Activated naive CD8-positive, alpha-beta T cell treated with anti-CD3 and anti-CD28 coated beads for 36 hours (primary cell): ENCODE measurements at places on chromosomes 1 and 21. TPM values are rescaled to one million over a fixed set of nuclear protein-coding genes. Genes with fewer than 3 reads are reported as not detected.

- H3K27me3 ChIP-seq, result no peaks in the 10 kb centered on the region
- no peak for DNase-seq
- H3K36me3 ChIP-seq, result no peaks in the 10 kb centered on the region
- H3K4me1 ChIP-seq, result peaks cover 3% of the 10 kb centered on the region
- H3K27ac ChIP-seq, result no peak overlapping the region
These were observed 357.1 kb upstream of the SGIP1 start for GRCh38 chr1:66176832-66177231.

The CLIC6 gene
- 0.66 TPM for total RNA-seq

DNA sequence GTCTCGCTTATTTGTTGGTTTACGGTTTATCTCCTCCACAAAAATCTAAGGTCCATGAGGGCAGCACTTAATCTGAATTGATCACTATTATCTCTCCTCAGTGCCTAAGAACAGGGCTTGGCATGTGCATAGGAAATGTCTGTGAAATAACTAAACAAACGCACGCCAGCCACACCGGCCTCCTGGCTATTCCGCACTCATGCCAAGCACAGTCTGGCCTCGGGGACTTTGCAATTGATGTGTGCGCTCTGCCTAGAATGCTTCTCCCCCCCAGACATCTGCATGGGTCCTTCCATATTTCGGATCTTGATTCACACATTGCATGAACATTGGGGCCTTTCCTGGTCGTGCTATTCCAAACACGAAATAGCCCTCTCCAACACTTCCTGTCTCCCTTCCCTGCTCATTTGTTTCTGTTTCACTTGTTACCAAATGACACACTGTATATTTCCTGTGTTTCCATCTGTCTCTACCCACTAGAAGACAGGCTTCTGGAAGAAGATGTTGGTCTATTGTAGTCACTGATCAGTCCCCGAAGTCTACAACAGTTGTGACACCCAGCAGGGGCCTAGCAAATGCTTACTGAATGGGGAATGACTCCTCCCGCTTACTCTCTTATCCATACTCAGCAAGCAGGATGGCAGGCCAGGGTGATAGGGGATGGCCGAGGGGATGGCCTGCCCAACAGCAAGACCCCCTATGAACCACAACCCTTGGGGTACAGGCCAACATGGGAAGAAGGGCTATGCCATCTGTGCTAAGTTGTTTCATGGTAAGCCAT is 93.9 kb downstream of the GLIS1 start:
- no peak overlapping the region for H3K27ac ChIP-seq
- H3K4me1 ChIP-seq, result no peaks in the 10 kb centered on the region
- no peak overlapping the region for H3K4me3 ChIP-seq
- no peaks in the 10 kb centered on the region for H3K36me3 ChIP-seq
- no peak for DNase-seq

The CFH gene
- total RNA-seq, result 0.24 TPM

GRCh38 chr1:96772349-96772748 is 50.8 kb downstream of the PTBP2 start:
- no peak overlapping the region for H3K4me3 ChIP-seq
- H3K27me3 ChIP-seq, result no peaks in the 10 kb centered on the region

The GPR25 gene
- not detected for total RNA-seq

- H3K4me1 ChIP-seq, result peaks cover 25% of the 10 kb centered on the region
- H3K27ac ChIP-seq, result no peak overlapping the region
- DNase-seq, result no peak
- no peak overlapping the region for H3K4me3 ChIP-seq
These were observed 40.4 kb downstream of the USP48 start for GRCh38 chr1:21742578-21742977.

The CLDN19 gene
- total RNA-seq, result not detected

DNA sequence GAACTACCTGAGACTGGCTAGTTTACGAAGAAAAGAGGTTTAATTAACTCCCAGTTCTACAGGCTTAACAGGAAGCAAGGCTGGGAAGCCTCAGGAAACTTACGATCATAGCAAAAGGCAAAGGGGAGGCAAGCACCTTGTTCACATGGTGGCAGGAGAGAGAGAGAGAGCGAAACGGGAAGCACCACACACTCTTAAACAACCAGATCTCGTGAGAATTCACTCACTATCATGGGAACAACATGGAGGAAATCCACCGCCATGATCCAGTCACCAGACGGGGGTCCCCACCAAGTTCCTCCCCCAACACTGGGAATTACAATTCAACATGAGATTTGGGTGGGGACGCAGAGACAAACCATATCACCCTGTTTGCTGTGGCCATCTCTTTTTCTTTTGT is 11.8 kb downstream of the MT1HL1 start:
- no peak overlapping the region for H3K27ac ChIP-seq
- H3K4me1 ChIP-seq, result no peaks in the 10 kb centered on the region
- H3K27me3 ChIP-seq, result peaks cover 8% of the 10 kb centered on the region

The LEFTY2 gene
- not detected for total RNA-seq

- no peak overlapping the region for H3K27ac ChIP-seq
- H3K36me3 ChIP-seq, result peaks cover 2% of the 10 kb centered on the region
- no peak for DNase-seq
- no peaks in the 10 kb centered on the region for H3K4me1 ChIP-seq
- H3K27me3 ChIP-seq, result no peaks in the 10 kb centered on the region
- no peak overlapping the region for H3K4me3 ChIP-seq
These were observed 223.3 kb upstream of the ZRANB2 start for GRCh38 chr1:71304125-71304524.

- H3K4me1 ChIP-seq, result no peaks in the 10 kb centered on the region
- H3K36me3 ChIP-seq, result no peaks in the 10 kb centered on the region
- H3K27me3 ChIP-seq, result peaks cover 7% of the 10 kb centered on the region
- no peak overlapping the region for H3K27ac ChIP-seq
These were observed 608.7 kb downstream of the PLPP3 start for GRCh38 chr1:55970526-55971110.

DNA sequence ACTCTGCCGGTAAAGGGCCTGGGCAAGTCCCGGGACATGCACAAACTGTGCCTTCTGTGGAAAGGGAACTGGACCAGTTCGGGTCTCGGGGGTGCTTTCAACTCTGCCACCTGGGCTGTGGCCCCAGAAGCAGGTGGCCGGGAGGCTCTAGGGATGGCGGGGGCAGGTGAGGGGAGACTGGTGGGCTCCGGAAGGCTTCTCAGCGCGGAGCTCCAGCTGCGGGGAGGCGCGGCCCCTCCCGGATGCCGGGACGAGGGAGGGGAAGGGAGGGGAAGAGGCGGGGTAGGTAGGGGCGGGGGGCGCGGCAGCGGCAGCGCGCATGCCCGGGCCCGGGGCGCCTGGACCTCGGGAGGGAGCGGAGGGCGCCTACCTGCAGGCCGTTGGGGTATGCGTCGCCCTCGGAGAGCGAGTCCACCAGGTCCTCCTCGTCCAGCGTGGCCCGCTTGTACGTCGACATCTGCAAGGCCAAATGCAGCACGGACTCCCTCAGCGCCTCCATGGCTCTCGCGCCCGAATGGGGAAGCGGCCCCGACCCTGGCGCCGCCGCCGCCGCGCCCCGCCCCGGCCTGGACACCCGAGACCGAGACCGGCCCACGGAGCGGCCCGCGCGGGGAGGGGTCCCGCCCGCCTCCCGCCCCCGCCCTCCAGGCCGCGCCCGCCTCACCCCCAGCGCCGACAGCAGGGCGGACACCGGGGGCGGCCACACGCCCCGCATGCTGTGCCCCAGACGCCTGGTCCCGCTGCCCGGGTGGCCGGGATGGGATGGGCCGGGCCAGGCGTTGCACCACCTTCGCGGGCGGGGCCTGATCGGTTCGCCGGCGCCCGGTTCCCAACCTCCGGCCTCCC is at the start of gene ECE1:
TSS of gene ECE1 (minus strand) at position 764 of the 846 bp plus-strand sequence. CDS start at position 715, 49 bp downstream.
- H3K36me3 ChIP-seq, result peaks cover 27% of the 10 kb centered on the region
- peak within 1 kb of the TSS; percentile 92 for H3K27ac ChIP-seq
- H3K4me1 ChIP-seq, result peaks cover 63% of the 10 kb centered on the region
- H3K27me3 ChIP-seq, result no peaks in the 10 kb centered on the region
- peak within 1 kb of the TSS; percentile 86 for H3K4me3 ChIP-seq

DNA sequence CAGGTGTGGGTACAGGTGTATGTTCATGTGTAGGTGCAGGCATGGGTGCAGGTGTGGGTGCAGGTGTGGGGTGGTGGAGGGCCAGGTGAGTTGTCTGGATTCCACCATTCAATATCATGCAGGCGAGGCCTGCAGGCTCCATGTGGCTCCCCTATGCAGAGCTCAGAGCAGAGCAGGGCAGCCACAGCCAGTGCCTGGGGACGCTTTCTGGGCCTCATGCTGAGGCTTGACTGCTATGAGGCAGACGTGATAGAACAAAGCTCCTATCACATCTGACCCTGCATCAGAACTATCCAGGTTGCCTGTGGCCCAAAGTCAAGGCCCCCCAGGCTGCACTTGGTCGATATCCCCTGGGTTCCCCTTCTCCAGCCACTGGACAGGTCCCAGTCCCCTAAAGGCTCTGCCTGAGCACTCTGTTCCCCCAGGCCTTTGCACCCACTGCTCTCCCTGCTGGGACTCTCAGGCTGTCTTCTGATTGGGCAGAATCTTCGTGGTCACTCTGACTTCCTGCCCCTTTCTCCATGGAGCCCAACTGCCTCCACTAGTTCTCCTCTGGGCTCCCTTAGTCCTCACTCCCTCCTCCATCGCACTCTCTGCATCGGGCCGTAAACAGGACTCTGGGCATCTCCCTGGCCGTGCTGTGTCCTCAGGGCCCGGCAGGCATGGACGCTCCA is 78.6 kb upstream of the ACTL8 start:
- no peak overlapping the region for H3K4me3 ChIP-seq
- no peak for DNase-seq
- H3K36me3 ChIP-seq, result no peaks in the 10 kb centered on the region

DNA sequence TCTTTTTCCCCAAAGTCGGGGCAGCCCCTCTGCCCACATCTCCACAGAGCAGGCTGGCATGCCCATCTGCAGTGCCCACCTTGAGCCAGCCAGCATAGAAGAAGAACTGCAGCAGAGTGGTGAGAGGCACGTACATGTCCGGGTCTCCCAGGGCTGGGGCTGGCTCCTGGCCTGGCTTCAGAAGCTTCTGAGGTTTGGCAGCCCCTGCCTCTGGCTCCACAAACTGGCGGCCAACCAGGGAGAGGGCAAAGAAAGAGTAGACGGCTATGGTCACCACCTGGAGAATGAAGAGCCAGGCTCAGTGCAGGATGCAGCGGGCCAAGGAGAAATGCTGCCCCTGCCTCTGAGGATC is 3.0 kb downstream of the BEST4 start:
- H3K27me3 ChIP-seq, result no peaks in the 10 kb centered on the region
- peaks cover 25% of the 10 kb centered on the region for H3K36me3 ChIP-seq
- H3K27ac ChIP-seq, result peak overlapping the region; percentile 86
- peaks cover 36% of the 10 kb centered on the region for H3K4me1 ChIP-seq

The CD5L gene
- not detected for total RNA-seq

DNA sequence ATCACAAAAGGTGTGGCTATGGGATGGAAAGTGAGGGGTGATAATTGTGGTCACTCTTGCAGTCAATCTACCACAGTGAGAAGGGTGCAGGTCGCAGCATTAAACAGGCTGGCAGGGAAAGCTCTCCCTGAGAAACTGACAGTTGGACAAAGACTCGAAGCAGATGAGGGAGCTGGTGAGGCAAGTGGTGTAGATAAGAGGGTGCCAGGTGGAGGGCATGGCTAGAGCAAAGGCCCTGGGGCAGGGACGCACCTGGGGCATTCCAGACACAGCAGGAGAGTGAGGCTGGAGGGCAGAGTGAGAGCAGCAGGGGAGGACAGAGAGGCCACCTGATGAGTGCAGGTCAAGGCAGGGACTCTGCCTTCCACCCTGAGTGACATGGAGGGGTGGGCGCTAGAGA is 264.8 kb downstream of the PRDM2 start:
- no peaks in the 10 kb centered on the region for H3K36me3 ChIP-seq
- H3K27ac ChIP-seq, result no peak overlapping the region
- no peak for DNase-seq
- H3K4me1 ChIP-seq, result no peaks in the 10 kb centered on the region
- H3K27me3 ChIP-seq, result peaks cover 13% of the 10 kb centered on the region

- no peak for DNase-seq
- no peak overlapping the region for H3K27ac ChIP-seq
- no peak overlapping the region for H3K4me3 ChIP-seq
- H3K27me3 ChIP-seq, result peaks cover 22% of the 10 kb centered on the region
These were observed 91.7 kb downstream of the C1orf94 start for GRCh38 chr1:34268311-34268954.

The DISC1 gene
- total RNA-seq, result 1.7 TPM
